ENCODE measurements at places on chromosomes 2 and 18.
A peak's percentile ranks its signal among the peaks of the same experiment; 100 is the strongest.

DNA sequence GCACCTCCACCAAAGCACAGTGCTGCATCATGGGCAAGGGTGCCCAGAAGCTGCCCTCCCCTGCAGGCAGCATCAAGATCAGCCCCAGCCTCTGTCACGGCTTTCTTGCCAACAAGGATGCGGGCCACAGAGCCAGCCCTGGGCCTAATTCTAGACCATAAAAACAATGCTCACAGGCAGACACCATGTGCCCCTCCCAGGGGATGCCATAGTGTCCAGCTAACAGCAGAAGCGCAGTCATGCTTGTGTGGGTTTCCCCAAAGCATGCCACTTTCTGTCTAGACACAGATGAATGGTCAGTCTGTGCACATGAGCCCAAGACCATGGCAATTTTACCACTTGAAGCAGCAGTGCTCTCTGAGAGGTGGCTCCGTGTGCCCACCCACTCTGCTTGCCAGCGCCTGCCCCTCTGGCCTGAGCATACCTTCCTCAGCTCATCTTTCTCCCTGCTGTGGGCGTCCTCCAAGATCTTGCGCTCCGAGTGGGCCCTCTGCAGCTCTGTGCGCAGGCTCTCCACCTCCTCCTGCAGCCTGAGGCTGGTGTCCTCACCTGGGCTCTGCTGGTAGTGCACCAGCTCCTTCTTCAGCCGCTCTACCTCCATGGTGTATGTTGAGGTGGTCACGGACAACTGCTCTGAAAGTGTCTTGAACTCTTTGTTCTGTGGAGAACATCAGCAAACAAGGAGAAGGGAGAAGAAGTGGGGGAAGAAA is 81.3 kb upstream of the ACAA2 start:
- no peak for DNase-seq

DNA sequence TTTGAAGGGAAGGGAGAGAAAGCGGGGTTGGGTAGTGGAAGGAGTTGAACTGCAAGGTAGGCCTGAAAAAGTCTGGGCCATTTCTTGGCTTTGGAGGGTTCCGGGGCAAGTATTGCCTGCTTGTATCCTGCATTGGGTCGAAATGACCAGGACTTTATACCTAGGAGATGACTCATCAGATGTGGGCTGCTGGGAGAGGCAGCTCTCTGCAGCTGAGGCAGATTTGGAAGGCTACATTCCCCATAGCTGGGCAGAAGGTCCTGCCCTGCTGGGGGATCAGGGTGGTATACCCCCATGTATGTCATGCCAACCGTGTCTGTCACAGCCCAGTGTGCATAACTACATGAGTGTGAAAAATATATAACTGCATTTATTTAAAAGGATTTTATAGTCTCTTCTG is 171.8 kb upstream of the SPRED2 start:
- peak; percentile 18 for DNase-seq

DNA sequence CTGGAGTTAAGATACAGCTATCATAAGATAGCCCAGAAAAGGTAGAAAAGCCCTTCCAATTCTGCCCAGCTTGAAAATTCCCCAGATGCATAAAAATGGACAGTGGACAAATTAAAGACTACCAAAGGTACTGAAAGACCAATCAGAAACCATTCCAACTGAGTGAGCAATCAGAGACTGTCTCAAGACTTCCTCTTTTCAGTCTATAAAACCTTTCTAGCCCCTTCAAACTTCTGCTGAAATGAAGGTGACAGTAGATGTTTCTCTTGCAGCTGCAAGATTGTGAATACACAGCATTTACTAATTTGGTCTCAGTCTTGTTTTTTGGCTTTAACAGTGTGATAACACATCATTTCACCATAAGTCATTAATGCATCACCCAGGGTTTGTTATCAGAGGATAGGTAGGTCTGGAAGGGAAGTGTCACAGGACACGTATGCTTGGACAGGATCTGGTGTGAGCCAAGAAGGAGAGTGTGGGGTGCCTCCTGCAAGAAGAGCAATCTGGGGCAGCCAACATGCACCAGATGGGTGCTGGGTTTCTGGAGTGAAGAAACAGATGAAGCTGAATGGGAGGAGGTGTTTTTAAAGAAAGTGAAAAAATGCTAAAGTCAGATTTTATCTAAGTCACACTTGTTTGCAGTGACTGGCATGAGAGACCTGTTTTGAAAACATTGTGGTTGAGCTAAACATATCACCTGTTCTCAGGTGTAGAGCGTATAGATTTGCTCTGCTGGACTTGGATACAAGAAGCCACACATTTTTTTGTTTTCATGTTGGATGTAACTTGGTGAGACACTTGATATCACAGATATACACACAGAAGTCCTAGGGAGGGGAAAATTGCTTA is 75.3 kb upstream of the DDX18 start:
- no peak for DNase-seq

- DNase-seq = no peak
These were observed 10.2 kb upstream of the ARHGAP28 start for GRCh38 chr18:6719098-6719846.

GRCh38 chr2:235847576-235847975 is 320.6 kb downstream of the GBX2 start:
- no peak for DNase-seq

GRCh38 chr2:12046641-12047040 is 300.2 kb downstream of the LPIN1 start:
- no peak for DNase-seq

DNA sequence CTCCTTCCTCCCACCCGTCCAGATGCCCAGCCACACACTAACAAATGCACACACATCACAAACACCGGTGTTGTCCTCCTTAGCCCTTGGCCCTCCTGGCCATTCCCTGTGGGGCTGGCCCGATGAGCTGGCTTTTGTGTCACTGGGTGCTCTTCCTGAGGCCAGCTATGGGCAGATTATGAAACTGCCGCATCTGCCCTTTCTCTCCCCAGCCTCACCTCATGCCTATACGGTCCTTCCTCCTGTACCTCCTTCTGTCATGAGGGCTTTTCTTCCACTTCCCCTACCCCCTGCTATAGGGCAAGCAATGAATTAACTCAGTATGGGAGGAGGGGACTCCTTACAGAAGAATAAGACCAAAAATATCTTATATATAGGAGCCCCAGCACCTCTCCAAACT is 10.3 kb upstream of the INO80C start:
- no peak for DNase-seq
